ENCODE measurements at places on chromosomes 16 and 17.

DNA sequence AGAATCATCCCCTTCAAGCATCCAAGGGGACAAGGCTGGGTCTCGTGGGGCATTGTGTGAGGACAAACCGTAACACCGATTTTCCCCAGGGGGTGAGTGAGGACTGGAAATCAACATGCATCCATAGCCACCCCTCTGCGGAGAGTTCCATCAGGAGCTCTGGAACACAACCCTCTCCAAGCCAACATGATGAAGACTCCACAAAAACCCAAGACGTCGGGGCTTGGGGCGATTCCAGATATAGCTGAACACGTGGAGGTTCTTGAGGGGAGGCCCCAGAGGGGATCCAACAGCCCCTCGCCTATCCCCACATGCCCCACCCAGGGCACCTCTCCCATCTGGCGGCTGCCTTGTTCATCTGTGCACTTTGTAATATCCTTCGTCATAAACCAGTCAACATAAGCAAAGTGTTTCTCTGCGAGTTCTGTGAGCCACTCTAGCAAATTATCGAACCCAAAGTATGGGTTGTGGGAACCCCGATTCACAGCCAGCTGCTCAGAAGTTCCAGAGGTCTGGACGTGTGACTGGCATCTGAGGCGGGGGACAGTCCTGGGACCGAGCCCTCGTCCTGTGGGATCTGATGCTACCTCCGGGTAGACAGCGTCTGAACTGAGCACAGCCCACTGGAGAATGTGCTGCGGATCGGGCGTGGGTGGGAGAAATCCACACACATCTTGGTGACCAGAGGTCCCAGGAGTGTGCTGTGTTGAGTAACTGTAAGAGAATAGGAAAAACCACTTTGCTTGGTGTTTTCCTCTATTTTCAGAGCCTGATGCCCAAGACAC lies 55.5 kb downstream of the RPH3AL start:
- peaks cover 12% of the 10 kb centered on the region for H3K27me3 ChIP-seq
- no peak for DNase-seq
- no peak overlapping the region for H3K27ac ChIP-seq
- peaks cover 3% of the 10 kb centered on the region for H3K36me3 ChIP-seq
- H3K4me1 ChIP-seq = peaks cover 6% of the 10 kb centered on the region

DNA sequence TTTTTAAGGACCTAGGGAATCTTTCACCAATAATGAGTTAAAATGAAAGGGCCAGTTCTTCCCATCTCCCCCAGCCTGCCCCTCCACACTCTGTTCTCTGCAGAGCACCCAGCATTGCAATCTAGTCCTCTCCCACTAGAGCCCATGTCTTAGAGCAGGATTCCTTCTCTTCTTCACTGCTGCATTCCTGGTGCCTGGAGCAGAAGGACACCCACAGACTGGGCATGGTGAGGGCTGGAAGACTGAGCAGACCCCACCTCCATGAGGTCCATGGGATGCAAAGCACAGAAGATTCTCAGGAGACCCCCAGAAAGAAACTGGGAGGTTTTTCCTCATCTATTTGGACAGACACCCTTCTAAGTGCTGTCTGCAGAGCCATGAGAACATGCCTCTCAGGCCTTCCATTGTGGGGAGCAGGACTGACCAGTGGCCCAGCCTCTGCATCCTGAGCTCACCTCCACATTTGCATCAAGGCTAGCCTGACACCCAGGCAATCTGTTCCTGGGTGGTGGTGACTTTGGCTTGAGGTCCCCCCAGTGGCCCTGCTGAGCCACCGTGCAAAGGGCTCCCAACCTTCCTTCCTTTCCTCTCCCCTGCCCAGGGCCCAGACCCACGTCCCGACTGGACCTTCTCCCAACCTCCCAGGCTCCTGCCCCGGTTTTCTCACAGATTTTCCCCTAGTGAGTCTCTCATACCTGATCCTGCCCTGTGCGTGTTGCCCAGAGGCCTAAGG lies 74.2 kb upstream of the ZNF469 start:
- DNase-seq = no peak
- no peaks in the 10 kb centered on the region for H3K4me1 ChIP-seq
- no peak overlapping the region for H3K27ac ChIP-seq

DNA sequence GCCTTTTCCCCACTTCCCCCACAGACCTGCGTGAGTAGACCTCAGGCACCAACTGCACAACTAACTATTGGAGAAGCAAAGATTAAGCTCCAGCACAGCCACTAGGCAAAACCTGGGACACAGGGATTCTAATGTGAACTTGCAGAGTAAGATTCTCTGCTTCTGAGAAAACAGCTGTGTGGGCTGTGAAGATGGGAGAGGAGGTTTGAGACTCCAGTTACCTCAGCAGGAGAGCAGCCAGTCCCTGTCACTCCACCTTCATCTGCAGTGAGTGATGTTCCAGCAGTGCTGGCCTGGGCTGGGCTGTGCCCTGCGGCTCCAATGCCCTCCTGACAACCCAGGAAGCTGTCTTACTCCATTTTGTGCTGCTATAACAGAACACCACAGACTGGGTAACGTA lies 18.0 kb upstream of the ABAT start:
- no peaks in the 10 kb centered on the region for H3K27me3 ChIP-seq
- DNase-seq = no peak
- H3K36me3 ChIP-seq = no peaks in the 10 kb centered on the region
- no peaks in the 10 kb centered on the region for H3K4me1 ChIP-seq

DNA sequence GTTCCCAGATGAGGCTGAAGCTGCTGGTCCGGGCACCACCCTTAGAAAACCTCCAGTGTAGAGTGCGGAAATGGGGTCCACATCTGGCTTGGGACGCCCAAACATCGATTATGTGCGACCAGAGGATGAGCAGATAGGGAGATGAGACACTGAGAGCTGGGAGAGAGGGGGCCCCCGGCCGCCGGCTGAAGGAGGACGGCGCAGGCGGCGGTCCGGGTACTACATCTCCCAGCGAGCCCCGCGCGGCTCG lies 182 bp upstream of the SPECC1 start:
- H3K4me1 ChIP-seq = peaks cover 20% of the 10 kb centered on the region
- H3K27me3 ChIP-seq = peaks cover 41% of the 10 kb centered on the region
- H3K4me3 ChIP-seq = peak overlapping the region; percentile 93
- DNase-seq = no peak
- H3K36me3 ChIP-seq = peaks cover 10% of the 10 kb centered on the region

- H3K4me3 ChIP-seq = no peak overlapping the region
- DNase-seq = no peak
- H3K27me3 ChIP-seq = peaks cover 26% of the 10 kb centered on the region
- H3K36me3 ChIP-seq = no peaks in the 10 kb centered on the region
- no peak overlapping the region for H3K27ac ChIP-seq
These were observed 33.3 kb upstream of the MGAT5B start for GRCh38 chr17:76834870-76835269.
